ENCODE measurements at places on chromosomes 11 and 22. TPM values are rescaled to one million over a fixed set of nuclear protein-coding genes. Genes with fewer than 3 reads are reported as not detected.

Gene DDTL
- 1.8 TPM for total RNA-seq

Gene CLCF1
- total RNA-seq = 6.2 TPM

Gene SYNGR1
- total RNA-seq = 3.6 TPM

Gene CCDC81
- 0.36 TPM for total RNA-seq

Gene SLC25A18
- total RNA-seq = not detected

Gene MB
- total RNA-seq = 0.36 TPM

Gene SNAP29
- 13.0 TPM for total RNA-seq

Gene KRTAP5-8
- total RNA-seq = 0.36 TPM

Gene ROM1
- total RNA-seq = 6.5 TPM

Gene ATP6V1E1
- total RNA-seq = 120 TPM

Gene FAM111B
- 0.72 TPM for total RNA-seq

Gene ENTHD1
- not detected for total RNA-seq

Gene NXPE1
- total RNA-seq = not detected

Gene NFAM1
- total RNA-seq = under 0.01 TPM

Measured in osteoblast (primary cell).